GM12878 (cell line): ENCODE measurements at places on chromosomes 11 and 22. TPM values are rescaled to one million over a fixed set of nuclear protein-coding genes. Genes with fewer than 3 reads are reported as not detected.

DNA sequence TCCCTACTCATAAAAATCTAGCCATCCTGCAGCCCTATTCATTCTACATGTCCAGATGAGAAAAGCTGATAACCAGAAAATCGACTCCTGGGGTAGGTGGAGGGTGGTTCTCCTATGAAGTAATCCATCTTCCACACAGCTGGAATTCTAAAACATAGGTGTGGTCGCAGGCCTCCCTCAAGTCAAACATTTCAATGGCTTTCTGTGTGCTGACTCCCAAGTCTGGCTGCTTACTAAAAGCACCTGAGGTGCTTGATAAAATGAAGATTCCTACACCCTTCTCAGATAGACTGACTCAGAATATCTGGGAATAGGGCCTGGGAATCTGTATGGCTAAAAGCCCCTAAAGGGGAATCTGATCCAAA, 26.1 kb downstream of the IRAG1 start:
- no peak overlapping the region for H3K27ac ChIP-seq
- H3K27me3 ChIP-seq, result no peaks in the 10 kb centered on the region
- no peak for DNase-seq

GRCh38 chr11:2827256-2827655, 58.3 kb downstream of the CDKN1C start:
- H3K27ac ChIP-seq, result no peak overlapping the region
- DNase-seq, result no peak
- no peaks in the 10 kb centered on the region for H3K4me1 ChIP-seq
- H3K4me3 ChIP-seq, result no peak overlapping the region
- H3K36me3 ChIP-seq, result no peaks in the 10 kb centered on the region

DNA sequence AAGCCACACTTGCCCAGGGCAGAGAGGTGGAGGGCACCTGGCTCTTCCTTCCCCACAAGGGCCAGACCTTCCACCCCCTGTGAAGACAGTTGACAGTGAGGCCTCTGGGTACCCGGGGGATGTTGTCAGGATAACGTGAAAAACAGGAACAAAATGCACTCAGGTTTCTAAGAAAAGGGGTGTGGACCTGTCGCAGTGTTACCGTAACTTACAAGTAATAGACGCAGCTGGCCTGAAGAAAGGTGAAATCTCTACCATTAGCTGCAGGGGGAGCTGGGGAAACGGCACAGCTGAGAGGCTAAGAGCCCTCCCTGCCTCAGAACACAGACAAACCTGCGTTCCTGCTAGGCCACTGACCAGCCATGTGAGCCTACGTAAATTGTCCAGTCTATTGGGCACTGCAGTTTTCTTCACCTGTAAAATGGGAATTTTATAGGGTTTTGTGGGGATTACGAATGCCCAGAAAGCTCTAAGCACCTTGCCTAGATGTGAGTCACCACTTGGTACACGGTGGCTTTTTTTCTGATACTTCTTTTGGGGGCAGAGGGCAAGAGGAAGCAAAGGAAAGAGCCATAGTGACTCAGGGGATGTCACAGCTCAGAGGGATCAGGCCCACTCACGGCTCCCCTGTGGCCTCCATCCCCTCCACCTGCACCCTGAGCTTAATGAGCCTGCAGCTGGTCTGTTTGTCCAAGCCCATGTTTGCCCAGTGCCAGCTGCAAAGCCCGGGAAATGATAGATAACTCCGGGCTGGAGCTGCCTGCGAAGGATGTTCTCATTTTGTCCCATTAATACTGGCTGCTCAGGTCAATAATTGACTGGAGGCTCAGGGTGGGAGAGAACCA, 18.4 kb upstream of the CABP7 start:
- H3K27ac ChIP-seq, result no peak overlapping the region
- no peaks in the 10 kb centered on the region for H3K36me3 ChIP-seq
- H3K27me3 ChIP-seq, result no peaks in the 10 kb centered on the region
- no peak overlapping the region for H3K4me3 ChIP-seq

DNA sequence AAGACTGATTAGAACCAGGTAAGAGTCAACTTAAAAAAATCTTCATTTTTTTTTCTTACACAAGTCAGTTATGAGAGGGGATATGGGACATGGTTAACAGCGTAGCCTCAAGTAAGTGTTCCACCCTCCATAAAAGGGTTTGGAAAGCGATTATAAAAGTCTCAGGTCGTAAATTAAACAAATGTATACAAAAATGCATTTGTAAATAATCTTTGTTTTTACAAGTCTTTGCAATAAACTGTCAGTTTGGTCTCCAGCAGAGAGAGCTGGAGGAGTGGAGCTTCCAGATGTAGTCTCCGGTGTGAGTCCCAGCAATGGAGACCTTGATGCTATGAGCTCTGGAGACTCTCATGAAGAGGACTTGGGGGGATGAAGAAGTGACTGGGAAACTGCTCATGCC, 99.8 kb upstream of the TP53AIP1 start:
- no peak for DNase-seq
- no peaks in the 10 kb centered on the region for H3K36me3 ChIP-seq
- H3K27ac ChIP-seq, result no peak overlapping the region
- H3K4me3 ChIP-seq, result no peak overlapping the region

DNA sequence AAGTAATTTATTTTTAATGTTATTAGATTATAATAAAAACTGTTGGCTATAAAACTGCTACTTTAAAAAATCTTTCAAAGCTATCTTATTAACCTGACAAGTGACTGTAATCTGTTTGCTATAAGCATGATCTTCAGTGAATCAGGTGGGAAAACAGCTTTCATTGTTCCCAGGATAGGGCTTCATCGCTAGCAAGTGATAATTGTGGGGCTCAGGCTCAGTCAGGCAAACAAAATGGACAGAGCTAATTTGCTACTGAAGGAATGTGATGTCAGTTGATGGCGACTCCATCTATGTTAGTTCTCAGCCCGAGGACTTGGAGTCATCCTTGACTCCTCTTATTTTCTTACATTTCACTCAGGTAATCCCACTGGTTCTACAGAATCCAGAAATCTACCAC, 125.0 kb downstream of the RASSF10 start:
- no peaks in the 10 kb centered on the region; the same call in 1 of the 2 replicates for H3K27me3 ChIP-seq
- H3K36me3 ChIP-seq, result no peaks in the 10 kb centered on the region
- no peak overlapping the region for H3K4me3 ChIP-seq
- H3K4me1 ChIP-seq, result no peaks in the 10 kb centered on the region

DNA sequence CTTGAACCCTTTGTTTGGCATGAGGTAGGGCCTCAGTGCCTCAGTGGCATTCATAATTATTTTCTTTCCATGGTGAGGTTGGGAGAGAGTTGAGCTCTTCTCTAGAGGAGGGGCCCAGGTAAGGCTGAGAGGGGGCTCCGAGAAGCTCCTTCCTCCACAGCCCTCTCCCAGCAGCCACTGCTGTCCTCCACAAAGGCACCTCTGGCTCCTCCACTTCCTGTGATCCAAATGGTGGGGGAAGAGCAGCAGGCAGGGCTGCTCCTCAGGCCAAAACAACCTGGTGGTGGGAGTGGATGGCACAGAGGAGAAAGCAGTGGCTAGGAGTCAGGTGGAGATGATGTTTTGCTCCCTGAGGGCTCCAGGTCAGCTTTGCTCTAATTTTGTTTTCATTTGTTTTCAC, 13.3 kb downstream of the ROBO4 start:
- no peak overlapping the region for H3K4me3 ChIP-seq
- DNase-seq, result no peak
- no peaks in the 10 kb centered on the region for H3K4me1 ChIP-seq
- no peaks in the 10 kb centered on the region; the same call in 1 of the 2 replicates for H3K36me3 ChIP-seq
- peaks cover 4% of the 10 kb centered on the region; the same call in 1 of the 2 replicates for H3K27me3 ChIP-seq

Gene SOX6
- total RNA-seq, result 0.03 and 0.16 TPM in 2 replicates

Gene DERL3
- 17.4 and 19.4 TPM in 2 replicates for total RNA-seq

DNA sequence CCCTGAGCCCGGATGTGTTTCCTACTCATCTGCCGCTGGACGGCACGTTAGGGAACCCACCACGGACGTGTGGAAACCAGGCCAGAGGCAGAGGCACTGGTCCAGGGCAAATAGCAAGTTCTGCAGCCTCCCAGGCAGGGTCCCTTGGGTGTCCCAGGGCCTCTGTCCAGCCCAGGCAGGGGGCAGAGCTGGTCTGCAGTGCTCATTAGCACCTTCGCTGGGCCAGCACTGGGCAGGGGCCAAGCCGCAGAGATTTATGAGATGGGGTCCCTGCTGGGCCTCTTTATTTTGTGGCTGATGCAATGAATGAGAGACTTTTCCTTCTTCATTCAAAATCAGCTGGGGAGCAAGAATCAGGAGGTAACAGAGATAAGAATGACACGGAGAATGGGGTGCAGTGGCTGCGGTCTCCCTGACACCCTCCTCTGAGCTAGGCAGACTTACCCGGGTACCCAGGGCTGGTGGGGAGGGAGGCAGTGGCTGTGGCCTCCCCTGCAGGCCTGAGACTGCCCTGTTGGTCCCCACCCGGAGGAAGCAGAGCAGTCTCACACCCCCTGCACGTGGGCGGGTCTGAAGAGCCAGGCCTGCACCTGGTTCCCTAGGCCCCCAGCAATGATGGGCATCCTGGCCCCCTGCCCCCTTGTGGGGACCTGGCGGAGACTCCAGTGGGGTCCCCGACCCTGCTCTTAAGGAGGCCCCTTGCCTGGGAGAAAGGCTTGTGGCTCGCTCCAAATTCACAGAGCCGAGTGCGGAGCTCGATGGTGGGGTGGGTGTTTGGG, 14.0 kb upstream of the PARVG start:
- H3K36me3 ChIP-seq, result peaks cover 9% of the 10 kb centered on the region; the same call in 1 of the 2 replicates
- peaks cover 3% of the 10 kb centered on the region; the same call in 1 of the 2 replicates for H3K4me1 ChIP-seq
- H3K27ac ChIP-seq, result no peak overlapping the region
- H3K27me3 ChIP-seq, result no peaks in the 10 kb centered on the region

DNA sequence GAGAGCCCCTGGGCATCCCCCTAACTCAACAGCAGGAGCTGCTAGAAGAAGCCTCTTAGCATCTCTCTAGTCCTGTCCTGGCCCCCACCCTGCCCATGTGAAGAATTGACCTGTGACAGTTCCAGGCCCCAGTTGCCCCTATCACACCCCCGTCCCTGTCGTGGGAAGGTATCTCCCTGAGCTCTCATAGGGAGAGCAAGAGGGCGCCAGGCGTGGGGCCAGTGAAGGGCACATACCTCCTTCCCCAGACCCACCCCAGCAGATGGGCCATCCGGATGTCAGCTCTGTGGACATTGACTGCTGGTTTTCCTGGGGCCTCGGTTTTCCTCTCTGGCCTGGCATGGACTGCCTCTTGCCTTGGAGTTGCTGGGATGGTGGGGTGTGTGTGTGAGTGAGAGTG, 29.5 kb downstream of the CD82 start:
- H3K27ac ChIP-seq, result peak overlapping the region; percentile 32
- no peaks in the 10 kb centered on the region for H3K27me3 ChIP-seq
- H3K4me1 ChIP-seq, result peaks cover 54% of the 10 kb centered on the region
- DNase-seq, result no peak

Gene P2RX3
- total RNA-seq, result not detected in 2 replicates

Gene TRPM5
- total RNA-seq, result not detected in 2 replicates

Gene GGTLC2
- total RNA-seq, result not detected in 2 replicates

Gene PATE2
- total RNA-seq, result not detected in 2 replicates
